Cardiac ventricle fibroblast (primary cell): ENCODE measurements at places on chromosomes 3 and 15. TPM values are rescaled to one million over a fixed set of nuclear protein-coding genes. Genes with fewer than 3 reads are reported as not detected.

The C15orf62 gene
- 0.05 and 0.25 TPM in 2 replicates for total RNA-seq

The IL17RB gene
- total RNA-seq = not detected in 2 replicates

The FBXO40 gene
- total RNA-seq = not detected in 2 replicates

The TUSC2 gene
- 11.4 and 41.2 TPM in 2 replicates for total RNA-seq

The CD276 gene
- 84.5 and 88.8 TPM in 2 replicates for total RNA-seq

The CADM2 gene
- not detected in 2 replicates for total RNA-seq

The CCR8 gene
- not detected in 2 replicates for total RNA-seq

The SCAANT1 gene
- not detected in 2 replicates for total RNA-seq

The TTLL3 gene
- 10.4 and 13.5 TPM in 2 replicates for total RNA-seq

The CHAC1 gene
- 4.2 and 6.1 TPM in 2 replicates for total RNA-seq

The CTNNB1 gene
- total RNA-seq = 235 and 287 TPM in 2 replicates

The SPESP1 gene
- total RNA-seq = 6.0 and 8.1 TPM in 2 replicates

The INKA1 gene
- total RNA-seq = 1.6 and 4.9 TPM in 2 replicates

The C3orf85 gene
- not detected in 2 replicates for total RNA-seq

The CCDC33 gene
- total RNA-seq = not detected in 2 replicates

The CHST13 gene
- total RNA-seq = not detected in 2 replicates

The C3orf80 gene
- 0.10 and 1.2 TPM in 2 replicates for total RNA-seq

The ANKDD1A gene
- total RNA-seq = 3.3 and 3.6 TPM in 2 replicates

The UROC1 gene
- total RNA-seq = not detected in 2 replicates

The RNF7 gene
- total RNA-seq = 88.1 and 98.0 TPM in 2 replicates

The FOXL2NB gene
- not detected in 2 replicates for total RNA-seq

The ZNF717 gene
- total RNA-seq = 8.1 and 12.0 TPM in 2 replicates

The CHRM5 gene
- total RNA-seq = 0.06 TPM in 1 of 2 replicates, not detected in the other

The CRYGS gene
- 1.1 and 2.2 TPM in 2 replicates for total RNA-seq

The EBLN2 gene
- 0.75 and 1.6 TPM in 2 replicates for total RNA-seq

The COX17 gene
- total RNA-seq = 9.1 and 11.7 TPM in 2 replicates

The TMEM207 gene
- not detected in 2 replicates for total RNA-seq

The CPOX gene
- total RNA-seq = 37.1 and 48.7 TPM in 2 replicates

The CCR3 gene
- not detected in 2 replicates for total RNA-seq

The ZNF774 gene
- 0.19 and 0.34 TPM in 2 replicates for total RNA-seq

The SUCLG2 gene
- total RNA-seq = 39.3 and 43.9 TPM in 2 replicates

The HAUS2 gene
- total RNA-seq = 8.7 and 26.6 TPM in 2 replicates

The OIP5 gene
- 0.88 and 0.94 TPM in 2 replicates for total RNA-seq

The SLC28A2 gene
- total RNA-seq = not detected in 2 replicates

The CELSR3 gene
- 1.5 and 2.2 TPM in 2 replicates for total RNA-seq

The THOC7 gene
- 41.7 and 63.9 TPM in 2 replicates for total RNA-seq

The KNG1 gene
- not detected in 2 replicates for total RNA-seq

The LRRC34 gene
- total RNA-seq = 3.6 and 4.6 TPM in 2 replicates

The ITPKA gene
- 0.78 and 1.1 TPM in 2 replicates for total RNA-seq

The ITIH1 gene
- total RNA-seq = not detected in 2 replicates

The AGBL1 gene
- total RNA-seq = not detected in 2 replicates

The TLR9 gene
- not detected in 2 replicates for total RNA-seq

The CILP gene
- 5.5 and 6.7 TPM in 2 replicates for total RNA-seq

The MCTP2 gene
- total RNA-seq = 1.2 and 5.2 TPM in 2 replicates

The SLC27A2 gene
- total RNA-seq = 0.06 TPM in 1 of 2 replicates, not detected in the other

The TXNRD3 gene
- total RNA-seq = 9.4 and 16.7 TPM in 2 replicates

The CGGBP1 gene
- 37.3 and 54.2 TPM in 2 replicates for total RNA-seq

The EXOSC7 gene
- total RNA-seq = 37.3 and 46.3 TPM in 2 replicates

The PCOLCE2 gene
- total RNA-seq = 65.1 and 68.1 TPM in 2 replicates

The GHSR gene
- total RNA-seq = not detected in 2 replicates

The TRPM1 gene
- not detected in 2 replicates for total RNA-seq

The RARRES1 gene
- 26.0 and 46.9 TPM in 2 replicates for total RNA-seq
